ENCODE measurements at places on chromosomes 6 and 20.

GRCh38 chr6:31631209-31631608 lies 10.7 kb downstream of the PRRC2A start:
- DNase-seq, result no peak

- no peak for DNase-seq
Observed at GRCh38 chr6:46642928-46643751, 9.5 kb downstream of the CYP39A1 start.

GRCh38 chr6:53492860-53493634 lies 51.9 kb downstream of the GCLC start:
- DNase-seq, result peak; percentile 73

- no peak for DNase-seq
Observed at GRCh38 chr6:144378437-144378836, 93.3 kb downstream of the UTRN start.

DNA sequence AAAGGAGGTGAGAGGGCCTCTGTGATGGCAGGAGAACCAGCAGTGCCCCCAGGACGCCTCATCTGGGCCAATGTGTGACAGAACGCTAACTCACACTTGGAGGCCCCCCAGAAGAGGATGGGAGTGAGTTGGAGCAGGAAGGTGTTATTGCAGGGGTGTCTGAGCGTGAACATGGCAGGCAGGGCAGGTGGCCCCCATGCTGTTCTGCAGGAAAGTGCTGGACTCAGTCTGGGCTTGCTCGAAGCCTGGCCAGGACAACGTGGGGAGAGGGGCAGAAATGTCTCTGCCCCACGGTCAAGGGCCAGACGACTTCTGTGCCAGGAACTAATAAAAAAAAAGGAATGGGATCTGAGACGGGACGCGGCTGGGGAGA lies 931 bp upstream of the EBF4 start:
- no peak for DNase-seq

DNA sequence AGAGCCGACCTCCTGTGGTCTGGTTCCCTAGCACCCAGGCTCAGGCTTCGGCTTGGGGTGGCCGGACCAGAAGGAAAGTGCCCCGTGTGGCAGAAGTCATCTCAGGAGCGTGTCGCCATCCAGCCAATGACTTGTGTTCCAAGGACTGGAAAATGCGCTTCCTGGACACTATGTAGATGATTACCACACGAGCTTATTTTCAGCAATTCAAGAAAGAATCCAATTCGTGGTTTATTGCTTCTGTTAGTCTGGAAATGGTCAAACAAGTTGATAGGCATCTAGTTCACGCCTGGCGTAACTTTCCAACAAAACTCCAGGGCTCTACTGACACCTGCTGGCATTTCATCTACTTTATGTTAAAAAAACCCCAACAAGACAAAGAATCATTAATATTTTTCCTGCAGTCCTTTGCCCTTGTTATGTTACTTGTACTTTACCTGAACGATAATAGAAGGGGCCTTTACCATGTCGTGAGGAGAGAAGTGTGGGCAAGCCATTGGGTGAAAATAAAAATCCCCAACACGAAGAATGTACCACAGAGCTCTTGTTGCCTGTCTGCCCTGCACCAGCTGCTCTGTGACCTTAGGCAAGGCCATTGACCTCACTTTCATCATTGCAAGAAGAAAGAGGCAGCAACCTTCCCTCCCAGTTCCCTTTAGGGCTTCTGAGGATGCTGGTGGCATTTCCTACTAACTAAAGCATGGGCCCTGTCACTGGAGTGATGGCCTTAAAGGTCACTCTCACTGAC lies 154.7 kb upstream of the LAMP5 start:
- DNase-seq, result no peak

DNA sequence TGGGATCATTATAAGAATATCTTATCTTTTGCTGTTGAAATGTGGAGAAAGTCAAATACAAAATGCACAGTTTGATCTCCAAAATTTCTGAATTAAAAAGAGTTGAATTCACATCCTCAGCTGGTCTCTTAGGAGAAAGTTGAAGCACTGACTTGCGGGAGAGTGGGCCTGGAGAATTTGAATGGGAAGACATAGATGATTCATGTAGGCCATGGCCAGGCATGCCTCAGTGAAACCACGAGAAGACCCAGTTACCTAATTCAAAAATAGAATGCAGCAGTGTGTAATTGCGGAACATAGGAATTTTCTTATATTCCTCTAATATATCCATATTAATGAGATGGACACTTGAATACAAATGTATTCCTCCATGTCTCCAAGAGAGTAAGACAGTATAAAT lies 53.0 kb upstream of the DTNBP1 start:
- DNase-seq, result no peak

GRCh38 chr20:56985066-56985685 lies 281.3 kb downstream of the BMP7 start:
- DNase-seq, result no peak

GRCh38 chr6:160337991-160338390 lies 10.2 kb upstream of the SLC22A3 start:
- DNase-seq, result no peak

- peak; percentile 36 for DNase-seq
Observed at GRCh38 chr6:83055366-83055964, 10.2 kb downstream of the UBE3D start.

GRCh38 chr6:136729832-136730231 lies 62.4 kb downstream of the MAP3K5 start:
- DNase-seq, result no peak

- no peak for DNase-seq
Observed at GRCh38 chr6:29521006-29521680, 33.4 kb upstream of the MAS1L start.

GRCh38 chr6:21100991-21101390 lies 492.6 kb upstream of the SOX4 start:
- DNase-seq, result no peak

DNA sequence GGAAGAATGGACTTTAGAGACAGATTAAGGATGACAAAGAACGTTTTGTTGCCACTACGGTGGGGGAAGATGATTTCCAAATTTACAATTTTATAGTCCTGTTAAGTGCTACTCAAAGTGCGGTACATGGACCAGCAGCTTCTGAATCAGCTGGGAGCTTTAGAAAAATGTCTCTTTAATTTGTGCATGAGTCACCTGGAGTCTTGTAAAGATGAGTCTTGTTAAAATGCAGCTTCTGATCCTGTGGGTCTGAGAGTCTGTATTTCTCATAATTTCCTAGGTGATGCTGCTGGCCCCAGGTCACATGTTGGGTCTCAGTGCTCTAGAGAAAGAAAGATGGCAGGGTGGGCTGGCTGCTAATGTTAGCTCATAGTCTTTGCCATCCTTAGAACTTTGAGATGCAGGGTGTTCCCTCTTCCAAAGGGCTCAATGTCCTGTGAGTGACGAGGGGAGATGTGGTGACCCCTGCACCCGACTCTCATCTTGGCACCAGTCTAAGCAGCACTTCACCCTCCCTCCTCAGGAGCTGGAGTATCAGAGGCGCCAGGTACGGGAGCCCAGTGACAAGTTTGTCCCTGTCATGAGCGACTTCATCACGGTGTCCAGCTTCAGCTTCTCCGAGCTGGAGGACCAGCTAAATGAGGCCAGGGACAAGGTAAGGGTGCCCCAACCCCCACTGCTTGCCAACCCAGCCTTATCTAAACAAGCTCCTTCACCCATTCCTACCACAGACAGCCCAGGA lies 34.5 kb downstream of the MOCS1 start:
- DNase-seq, result no peak

DNA sequence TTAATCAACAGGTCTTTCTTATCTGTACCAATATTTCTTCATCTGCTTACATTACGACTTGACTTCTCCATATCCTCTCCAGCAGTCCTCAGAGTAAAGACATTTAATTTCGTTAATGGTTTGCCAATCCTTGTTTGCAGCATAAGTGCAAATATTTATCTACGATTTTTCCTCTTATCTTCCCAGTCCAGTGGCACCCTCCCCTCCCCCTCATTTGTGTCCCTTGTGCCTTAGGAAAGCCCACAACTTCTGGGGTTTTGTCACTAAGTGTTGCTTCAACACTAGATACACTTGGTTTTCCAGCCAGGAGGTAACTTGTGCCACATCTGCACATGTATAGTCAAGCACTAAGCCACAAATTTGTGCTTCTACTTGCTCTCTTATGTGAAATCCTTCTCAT lies 327.2 kb downstream of the CBLN4 start:
- DNase-seq, result no peak

DNA sequence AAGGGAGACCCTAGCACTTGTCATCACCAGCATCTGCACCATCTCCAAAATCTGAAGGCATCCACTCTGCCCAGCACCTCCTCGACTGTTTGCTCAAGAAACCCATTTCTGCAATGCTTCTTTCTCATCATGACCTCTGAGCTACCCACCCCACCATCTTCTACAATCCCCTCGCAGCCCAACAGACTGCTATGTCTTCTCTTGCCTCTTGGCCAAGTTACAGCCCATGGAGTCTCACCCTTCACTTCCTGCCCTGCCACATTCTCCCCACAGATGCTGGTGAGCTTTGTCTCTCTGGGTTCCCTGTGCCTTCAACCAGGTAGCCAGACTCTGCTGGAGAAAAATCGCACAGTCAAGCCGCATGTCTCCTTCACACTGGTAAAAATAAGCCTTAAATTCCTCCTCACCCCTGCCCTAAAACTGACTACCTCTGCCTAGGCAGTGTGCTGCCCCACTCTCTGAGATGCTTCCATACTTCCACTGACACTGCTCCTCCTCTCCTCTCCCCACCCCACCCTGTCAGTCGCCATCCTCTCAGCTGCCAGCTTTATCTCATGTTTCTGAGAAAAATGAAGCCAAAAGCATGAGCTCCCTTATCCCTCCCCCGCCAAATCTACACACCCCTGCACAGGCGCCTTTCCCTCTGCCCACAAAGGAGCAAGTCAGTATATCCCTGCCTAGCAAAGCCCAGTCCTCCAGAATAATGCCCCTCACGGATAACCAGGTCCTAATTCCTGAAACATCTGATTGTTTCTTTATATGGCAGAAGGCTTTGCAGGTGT lies 2.3 kb upstream of the TXNDC5 start:
- DNase-seq, result no peak

- no peak for DNase-seq
Observed at GRCh38 chr20:9417665-9418064, 96.7 kb upstream of the LAMP5 start.

- DNase-seq, result no peak
Observed at GRCh38 chr20:61749406-61750075, 316.1 kb downstream of the TAF4 start.

DNA sequence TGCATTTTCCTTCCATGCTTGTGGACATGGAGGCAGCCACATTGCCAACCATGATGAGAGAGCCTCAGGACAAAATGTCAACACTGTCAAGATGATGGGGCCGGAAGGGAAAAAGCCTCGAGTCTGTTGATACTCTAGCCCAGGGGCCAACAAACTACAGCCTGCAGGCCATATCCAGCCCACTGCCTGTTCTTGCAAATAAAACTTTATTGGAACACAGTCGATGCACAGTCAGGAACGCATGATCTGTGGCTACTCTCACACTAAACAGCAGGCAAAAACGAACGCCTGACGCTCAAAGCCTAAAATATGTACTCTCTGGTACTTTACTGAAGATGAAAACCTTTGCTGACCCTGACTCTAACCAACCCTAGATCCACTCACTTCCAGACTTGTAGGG lies 72.3 kb downstream of the BMP7 start:
- DNase-seq, result no peak

DNA sequence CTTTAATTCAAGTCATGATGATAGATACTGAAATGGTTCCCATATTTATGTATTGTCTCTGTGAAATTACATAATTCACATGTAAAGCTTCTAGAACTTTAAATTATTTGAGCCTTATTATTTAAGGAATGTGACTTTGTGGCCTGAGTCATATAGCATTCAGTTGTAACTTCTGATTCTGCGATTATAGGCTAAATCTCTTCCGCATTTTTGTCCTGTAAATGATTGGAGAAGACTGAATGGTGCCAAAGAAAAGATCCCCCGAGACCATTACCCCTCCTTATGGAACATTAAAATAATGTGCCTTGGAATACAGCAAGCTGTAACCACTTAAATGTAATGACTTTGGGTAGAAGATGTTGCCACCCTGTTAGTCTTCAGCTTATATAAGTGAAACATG lies 63.3 kb upstream of the MAP7 start:
- DNase-seq, result no peak

DNA sequence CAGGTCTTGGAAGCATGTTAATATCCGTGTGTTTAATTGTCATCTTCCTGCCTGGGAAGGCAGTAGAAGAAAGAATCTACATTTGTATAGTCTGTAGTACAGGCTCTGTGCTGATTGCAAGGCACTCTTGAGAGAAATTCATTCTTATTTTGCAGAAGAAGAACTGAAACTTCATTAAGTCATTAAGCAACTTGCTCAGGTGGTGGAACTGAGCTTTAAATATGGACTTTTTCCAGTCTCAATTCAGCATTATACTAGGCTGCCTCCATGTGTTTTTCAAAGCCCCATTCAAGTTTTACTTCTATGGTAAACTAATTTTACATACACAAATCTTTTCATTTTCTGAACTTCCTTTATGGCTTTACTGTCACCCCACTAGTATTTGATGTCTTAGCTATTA lies 18.7 kb downstream of the ZNF451 start:
- DNase-seq, result no peak

GRCh38 chr6:25689966-25690365 lies 38.0 kb downstream of the SCGN start:
- DNase-seq, result no peak

GRCh38 chr20:17344790-17345189 lies 118.0 kb downstream of the PCSK2 start:
- no peak for DNase-seq

DNA sequence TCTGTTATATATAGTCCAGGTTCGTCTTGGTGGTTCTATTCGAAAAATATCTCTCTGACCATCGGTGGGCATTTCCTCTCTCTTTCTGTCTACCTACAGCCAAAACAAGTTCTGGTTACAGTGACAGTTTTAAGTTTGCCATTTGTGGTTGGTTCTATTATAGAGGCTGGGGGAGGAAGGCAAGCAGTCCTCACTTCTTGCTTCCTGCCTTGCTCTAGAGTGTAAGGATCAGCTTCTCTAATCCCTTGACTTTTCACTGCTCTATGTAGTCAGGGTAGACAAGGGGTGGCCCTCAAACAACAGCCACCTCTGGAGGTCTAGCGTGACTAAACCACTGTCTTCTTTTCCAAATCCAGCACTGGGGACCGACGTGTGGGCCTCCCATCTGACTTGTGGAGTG lies 16.1 kb downstream of the E2F3 start:
- no peak for DNase-seq

DNA sequence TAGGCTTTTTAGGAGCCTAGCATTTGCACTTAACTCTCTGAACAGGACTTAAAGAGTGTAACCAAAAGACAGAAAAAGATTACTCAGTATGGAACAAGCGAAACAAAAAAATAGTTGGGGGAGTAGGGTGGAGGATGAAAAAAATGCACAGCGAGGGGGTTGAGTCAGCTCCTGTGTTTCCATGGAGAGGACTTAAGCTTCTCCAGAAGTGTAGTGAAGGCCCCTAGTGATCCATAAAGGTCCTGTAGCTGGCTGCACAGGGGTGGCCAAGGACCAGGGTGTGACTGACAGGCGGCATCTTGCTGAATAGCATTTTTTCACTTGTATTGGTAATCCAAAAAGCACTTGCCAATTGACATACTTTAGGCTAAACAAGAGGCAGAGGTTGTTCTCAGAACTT lies 533.9 kb downstream of the RFPL4B start:
- DNase-seq, result no peak

- DNase-seq, result peak; percentile 68
Observed at GRCh38 chr6:115058414-115059211, 715.8 kb upstream of the HS3ST5 start.
